ENCODE measurements at places on chromosomes 7 and 10.

DNA sequence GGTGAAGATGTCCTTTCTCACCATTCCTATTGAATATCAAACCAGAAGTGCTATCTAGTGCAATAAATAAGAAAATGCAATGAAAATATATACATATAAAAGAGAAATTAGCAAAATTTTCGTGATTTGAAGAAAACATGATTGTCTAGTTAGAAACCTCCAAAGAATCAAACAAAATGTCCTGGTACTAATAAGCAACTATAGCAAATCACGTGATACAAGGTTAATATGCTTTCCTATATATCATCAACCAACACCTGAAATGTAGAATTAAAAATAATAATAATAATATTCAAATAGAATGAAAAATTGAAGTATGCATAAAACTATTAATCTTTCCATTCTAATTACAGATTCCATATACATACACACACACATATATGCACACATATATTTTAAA is 183.9 kb upstream of the POM121L12 start:
- no peak for DNase-seq

DNA sequence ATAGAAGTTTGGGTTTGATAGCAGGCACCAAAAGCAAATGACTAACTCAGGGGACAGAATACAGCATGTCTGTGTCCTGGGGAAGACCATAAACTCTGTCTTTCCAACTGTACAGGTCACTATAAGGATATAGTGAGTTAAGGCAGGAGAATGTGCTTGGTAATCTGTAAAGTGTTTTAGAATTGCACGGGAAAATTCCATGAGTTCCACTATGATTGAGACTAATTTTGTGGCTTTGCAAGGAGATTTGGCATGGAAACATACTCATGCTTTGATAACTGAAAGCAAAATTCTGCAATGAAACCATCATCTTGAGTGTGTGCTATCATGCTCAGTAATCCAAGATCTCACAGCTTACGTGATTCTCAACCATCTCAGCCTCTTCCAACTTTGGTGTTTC is 152.6 kb downstream of the PKD1L1 start:
- DNase-seq: no peak

- no peak for DNase-seq
Observed at GRCh38 chr7:135077642-135078041, 70.2 kb upstream of the TMEM140 start.

- DNase-seq: no peak
Observed at GRCh38 chr10:130044067-130045061, 66.3 kb downstream of the C10orf143 start.

DNA sequence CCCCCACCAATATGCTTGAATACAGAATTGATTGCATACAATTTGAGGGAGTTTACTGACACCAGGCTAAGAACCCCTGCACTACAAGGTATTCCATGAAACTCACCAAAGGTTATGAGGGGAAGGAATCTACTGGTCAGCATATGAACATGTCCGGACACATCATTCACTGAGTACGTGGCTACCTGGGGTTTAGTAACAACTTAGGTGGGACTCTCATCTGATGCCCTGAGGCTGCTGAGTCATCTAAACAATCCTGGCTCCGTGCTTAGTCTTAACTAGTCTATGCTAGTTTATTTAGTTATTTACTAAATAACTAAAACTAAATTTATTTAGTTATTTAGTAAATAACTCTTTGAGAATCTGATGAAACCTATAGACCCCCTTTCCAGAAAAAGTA is 11.3 kb downstream of the PI4K2A start:
- DNase-seq: no peak

GRCh38 chr10:52335665-52336064 is 21.6 kb downstream of the DKK1 start:
- no peak for DNase-seq

Data from KG1 (cell line).